ENCODE measurements at places on chromosomes 7 and 10.

DNA sequence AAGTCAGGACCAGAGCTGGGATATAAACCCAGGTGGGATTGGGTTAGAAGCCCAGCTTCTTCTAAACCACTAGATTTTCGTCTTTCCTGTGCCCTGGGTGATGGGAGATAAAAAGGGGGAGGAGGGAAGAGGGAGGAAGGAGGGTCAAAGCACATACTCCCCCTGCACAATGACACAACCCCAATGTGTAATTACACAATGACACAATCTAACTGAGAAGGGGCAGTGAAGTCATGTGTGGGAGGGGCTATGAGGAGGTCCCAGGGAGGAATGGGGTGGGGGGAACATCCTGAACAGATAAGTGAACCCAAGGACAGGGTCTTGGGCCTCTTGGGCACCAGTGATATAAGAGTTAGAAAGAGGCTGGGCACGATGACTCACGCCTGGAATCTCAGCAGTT is 44.5 kb downstream of the TECTB start:
- DNase-seq: no peak

- no peak for DNase-seq
Observed at GRCh38 chr7:82382276-82382675, 61.3 kb downstream of the CACNA2D1 start.

- DNase-seq: no peak
Observed at GRCh38 chr7:35241884-35242283, 12.0 kb downstream of the TBX20 start.

DNA sequence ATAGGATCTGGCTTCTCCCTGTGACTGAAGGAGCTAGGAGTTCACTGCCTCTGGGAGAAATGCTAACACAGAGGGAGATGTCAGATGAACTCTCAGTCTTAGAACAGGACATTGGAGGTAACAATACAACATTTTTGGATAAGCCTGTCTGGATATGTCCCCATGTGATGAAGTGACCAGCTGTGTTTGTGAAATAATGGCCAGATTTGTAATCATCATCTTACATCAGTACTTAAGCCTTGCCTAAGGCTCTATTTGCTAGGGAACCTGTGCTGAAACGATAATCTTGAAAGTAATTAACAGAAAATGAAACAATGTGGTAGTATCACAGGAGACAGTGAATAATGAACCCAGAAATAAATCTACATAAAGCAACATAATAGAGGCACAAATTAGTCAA is 56.2 kb downstream of the CRPPA start:
- DNase-seq: no peak

DNA sequence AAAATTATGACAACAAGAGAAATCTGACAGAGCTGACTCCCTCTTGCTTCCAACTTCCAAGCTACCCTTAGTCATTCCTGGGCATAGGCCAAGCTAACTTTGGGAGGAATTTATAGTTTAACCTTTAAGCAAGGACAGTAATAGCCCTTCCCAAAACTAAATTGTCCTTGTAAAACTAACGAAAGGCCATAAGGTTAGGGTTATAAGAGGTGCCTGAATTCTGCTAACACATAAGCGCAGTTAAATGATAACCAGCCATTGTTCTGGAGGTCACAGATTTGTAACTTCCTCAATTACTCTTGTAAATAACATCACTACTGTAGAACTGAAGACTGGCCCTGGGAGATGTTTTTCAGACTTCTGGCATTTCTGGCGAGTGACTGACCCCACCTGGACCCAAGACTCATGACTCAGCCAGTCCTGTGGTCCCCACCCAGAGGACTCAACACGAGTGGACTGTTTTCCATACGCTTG is 481.2 kb downstream of the KCNMA1 start:
- no peak for DNase-seq

DNA sequence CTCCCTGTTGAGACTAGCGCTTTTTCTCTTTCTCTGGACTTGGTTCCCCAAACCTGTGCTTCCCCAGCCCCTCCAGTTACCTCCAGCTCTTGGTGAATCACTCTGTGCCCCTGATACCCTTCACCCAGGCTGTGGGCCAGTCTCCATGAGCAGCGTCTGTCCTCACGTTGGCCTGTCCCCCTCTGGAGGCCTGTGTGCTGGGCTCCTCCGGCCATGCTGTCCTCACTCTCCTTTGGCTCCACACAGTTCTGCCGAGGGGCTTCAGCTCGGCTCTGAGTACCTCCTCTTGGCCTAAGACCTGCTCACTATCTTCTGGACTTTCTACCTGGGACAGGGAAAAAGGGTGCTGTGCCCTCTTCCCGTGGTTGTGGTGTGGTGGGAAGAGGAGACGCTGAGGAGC is 140.2 kb upstream of the TNS3 start:
- DNase-seq: no peak

GRCh38 chr7:135716677-135717238 is 11.2 kb downstream of the SLC13A4 start:
- DNase-seq: no peak

- no peak for DNase-seq
Observed at GRCh38 chr7:107232568-107233090, 63.8 kb downstream of the HBP1 start.

- no peak for DNase-seq
Observed at GRCh38 chr7:44987996-44988395, 9.2 kb upstream of the MYO1G start.

GRCh38 chr10:3339531-3339950 is 167.0 kb upstream of the PITRM1 start:
- no peak for DNase-seq

DNA sequence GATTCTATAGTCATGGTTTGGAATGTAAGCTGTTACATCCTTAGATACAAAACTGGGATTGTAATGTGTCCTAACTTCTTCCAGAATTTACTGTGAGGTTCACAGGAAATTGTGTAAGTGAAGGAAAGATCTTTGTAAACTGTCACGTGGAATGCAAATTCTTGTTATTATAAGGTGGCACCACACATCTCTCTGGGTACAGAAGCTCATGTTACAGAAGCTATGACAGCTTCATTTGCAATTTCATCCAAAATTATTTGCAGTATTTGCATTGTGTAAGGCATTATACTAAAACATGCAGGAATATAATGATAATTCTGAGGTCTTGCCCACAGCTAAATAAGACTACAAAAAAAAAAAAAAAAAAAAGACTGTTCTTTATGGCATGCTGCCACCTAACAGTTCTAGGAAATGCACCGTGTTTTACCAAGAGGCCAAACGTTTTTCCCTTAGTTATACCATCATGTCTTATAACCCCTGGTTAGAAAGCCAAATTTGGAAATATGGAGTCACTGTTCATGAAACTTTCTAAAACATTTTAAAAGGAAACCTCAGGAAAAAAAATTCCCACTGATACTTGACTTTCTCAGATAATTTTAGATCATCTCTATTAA is 17.6 kb downstream of the MINDY3 start:
- DNase-seq: no peak

GRCh38 chr7:134129856-134130523 is 2.9 kb downstream of the LRGUK start:
- no peak for DNase-seq

DNA sequence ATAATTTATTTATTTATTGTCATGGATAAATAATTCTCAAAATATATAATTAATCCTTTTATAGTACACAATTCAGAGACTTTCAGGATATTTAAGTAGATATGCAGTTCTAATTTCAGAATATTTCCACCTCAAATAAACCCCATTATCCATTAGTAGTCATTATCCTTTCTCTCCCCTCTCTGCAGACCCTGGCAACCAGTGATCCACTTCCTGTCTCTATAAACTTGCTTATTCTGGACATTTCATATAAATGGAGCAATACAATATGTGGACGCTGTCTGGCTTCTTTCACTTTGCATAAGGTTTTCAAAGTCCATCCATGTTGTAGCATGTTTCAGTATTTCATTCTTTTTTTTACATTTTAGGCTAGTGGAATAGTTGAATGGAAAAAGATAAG is 230.2 kb downstream of the FZD1 start:
- DNase-seq: no peak

GRCh38 chr10:129319934-129320333 is 147.1 kb upstream of the MGMT start:
- no peak for DNase-seq

- no peak for DNase-seq
Observed at GRCh38 chr7:35716038-35716803, 21.3 kb upstream of the HERPUD2 start.

GRCh38 chr10:132829403-132829802 is 43.5 kb upstream of the NKX6-2 start:
- no peak for DNase-seq

DNA sequence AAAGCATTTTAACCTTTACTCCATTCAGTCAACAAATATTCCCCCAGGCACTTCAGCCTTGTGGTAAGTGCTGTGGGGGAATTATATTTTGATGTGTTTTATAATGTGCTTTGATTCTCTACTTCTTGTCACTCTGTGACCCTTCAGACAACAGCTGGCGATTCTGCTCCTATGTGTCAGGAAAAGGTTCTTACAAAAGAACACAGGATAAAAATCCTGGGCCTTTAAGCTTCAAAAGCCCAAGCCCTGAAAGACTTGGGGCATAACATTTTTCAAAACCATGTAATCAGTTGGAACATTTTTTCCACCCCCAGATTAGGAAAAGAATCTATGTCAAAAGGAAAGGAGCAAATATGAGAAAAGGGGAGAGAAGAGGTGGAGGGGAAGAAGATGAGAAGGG is 37.8 kb upstream of the LRRC17 start:
- no peak for DNase-seq

GRCh38 chr7:107782374-107782773 is 20.6 kb downstream of the SLC26A3 start:
- no peak for DNase-seq

DNA sequence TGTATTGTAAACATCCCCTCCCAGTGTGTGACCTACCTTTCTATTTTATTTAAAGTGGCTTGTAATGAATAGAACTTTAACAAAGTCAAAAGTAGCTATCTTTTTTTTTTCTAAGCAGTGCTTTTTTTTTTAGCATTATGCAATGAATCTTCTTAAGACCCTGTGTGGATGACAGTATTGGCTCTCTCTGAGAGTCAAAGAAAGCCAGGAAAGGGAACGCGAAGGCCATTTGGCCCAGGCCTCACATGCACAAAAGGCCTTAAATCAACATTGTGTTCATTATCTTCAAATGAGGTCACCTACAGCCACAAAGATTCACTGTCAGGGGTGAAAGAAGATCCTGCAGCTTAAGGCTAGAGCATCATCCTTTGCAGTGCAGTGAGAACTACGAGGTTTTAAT is 721.5 kb downstream of the GRID1 start:
- DNase-seq: no peak

DNA sequence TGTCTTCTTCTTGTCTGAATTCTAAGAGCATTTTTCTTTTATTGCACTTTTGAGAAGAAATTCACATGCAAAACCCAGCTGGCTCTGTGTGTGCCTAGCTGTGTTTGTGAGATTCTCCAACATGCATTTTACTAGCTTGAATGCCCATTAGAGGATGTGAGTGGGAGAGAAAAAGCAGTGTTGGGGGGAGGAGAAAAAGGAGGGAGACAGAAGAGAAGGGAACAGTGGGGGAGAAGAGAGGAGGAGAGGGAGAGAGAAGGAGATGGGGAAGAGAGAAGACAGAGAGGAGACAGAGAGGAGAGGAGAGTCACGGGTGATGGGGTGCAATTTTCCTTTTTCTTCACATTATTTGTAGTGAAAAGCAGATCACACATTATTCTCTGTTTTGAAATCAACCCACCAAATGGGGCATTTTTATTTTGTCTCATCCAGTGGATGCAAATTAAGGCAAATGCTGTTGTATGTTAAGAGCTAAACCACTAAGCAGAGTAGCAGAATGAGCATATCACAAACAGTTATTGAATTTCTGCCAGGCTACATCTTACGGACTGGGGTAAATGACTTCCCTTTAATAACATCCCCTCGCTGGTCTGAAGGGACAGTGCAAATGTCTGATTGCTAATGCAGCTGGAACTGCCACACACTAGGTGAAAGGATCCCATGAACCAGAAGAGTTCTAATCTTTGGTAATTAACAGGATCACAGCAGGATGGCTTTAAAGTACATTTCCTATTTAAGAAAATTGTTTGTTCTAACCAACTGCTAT is 849 bp downstream of the LRRN3 start:
- no peak for DNase-seq

DNA sequence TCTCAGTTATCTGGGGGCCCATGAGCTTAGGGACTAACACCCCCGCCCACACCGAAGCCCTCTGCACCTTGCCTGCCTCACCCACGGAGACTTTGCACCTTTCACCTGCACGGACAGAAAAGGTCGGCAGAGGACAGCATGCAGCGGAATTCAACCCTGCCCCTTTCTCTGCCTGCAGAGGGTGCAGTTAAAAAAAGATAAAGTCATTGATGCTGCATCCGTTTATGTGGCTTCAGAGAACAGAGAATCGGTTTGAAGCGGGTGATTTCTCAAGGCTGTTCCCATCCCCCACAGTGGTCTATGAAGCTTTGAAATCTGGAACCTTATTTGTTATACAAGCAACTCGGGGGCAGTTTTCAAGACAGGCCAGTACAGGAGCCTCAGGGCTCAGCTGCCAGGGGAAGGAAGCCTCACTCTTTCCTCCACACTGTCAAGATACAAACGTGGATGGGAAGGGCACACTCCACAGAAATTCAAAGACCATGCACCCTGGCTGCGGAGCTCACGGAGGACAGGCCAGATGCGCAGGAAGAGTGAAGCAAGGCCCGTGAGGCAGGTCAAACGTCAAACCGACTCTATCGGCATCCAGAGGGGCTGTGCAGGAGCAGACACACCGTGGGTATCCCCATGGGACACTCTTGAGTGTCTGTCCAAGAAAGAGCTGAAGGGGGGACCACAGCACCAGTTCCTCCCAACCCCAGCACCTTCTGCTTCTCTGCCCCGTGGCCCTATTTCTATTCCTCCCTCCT is 66.3 kb downstream of the INSIG1 start:
- no peak for DNase-seq

- DNase-seq: peak; percentile 91
Observed at GRCh38 chr7:27160546-27161213, 4.2 kb upstream of the HOXA7 start.

- no peak for DNase-seq
Observed at GRCh38 chr7:19552576-19552975, 156.3 kb downstream of the POLR1F start.

- DNase-seq: no peak
Observed at GRCh38 chr10:132068431-132069121, 2.8 kb downstream of the JAKMIP3 start.

DNA sequence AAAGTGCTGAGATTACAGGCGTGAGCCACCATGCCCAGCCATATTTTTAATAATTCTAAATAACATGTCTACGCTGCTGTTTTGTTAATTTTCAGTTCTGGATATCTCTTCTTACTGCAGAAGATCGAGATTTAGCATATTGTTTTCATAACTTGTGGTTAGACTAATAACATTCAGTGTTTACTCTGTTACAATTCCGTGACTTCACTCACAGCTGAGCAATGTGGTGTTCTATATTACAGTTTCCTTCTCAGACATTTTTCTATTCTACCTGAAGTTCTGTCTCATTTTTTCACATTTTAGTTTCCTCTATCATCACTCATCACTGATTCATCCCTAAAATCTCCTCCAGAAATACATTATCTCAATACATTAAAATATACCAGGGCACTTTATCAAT is 10.9 kb downstream of the RNF32 start:
- no peak for DNase-seq

GRCh38 chr7:149598721-149599308 is 101.2 kb upstream of the ZNF746 start:
- no peak for DNase-seq

- DNase-seq: no peak
Observed at GRCh38 chr10:120177330-120177729, 279.7 kb upstream of the PLPP4 start.
